Omental fat pad (tissue), 4 donors: ENCODE measurements at places on chromosomes 12 and 14.

- DNase-seq, result no peak
Observed at GRCh38 chr12:119440803-119441360, 106.4 kb downstream of the CCDC60 start.

DNA sequence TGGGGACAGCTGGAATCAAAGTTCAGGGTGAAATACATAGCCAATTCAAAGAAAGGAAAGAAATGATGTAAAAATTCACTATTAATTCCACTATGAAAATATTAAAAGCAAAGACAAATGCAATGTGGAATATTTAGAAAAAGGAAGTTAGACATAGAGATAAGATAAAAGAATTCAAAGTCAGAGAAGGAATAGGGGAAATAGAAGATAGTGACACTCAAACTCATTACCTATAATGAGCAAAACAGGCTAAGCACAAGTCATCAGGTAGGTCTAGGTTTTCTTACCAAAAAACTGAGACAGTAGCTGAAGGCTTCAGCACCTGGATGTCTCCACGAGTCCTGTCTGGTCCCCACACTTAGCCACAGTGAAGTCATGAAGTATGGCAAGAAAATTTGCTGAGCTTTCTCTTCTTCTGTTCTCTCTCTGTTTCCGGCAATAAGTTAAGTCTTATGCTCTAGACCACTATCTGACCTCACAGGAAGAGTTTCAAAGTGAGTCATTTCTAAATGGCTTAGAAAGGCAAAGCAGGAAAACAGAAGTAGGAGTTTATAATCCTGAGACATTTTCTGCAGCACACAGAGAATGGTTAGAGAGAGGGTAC lies at the start of gene C3AR1:
Gene C3AR1 (minus strand): TSS at position 369 of the 604 bp plus-strand sequence. CDS start 6,174 bp downstream, outside the sequence.
- DNase-seq, result no peak

GRCh38 chr14:88599326-88599725 lies 36.5 kb downstream of the ZC3H14 start:
- no peak for DNase-seq

- DNase-seq, result no peak
Observed at GRCh38 chr14:53603994-53604393, 352.6 kb downstream of the BMP4 start.

- no peak for DNase-seq
Observed at GRCh38 chr12:14849661-14850060, 6.3 kb upstream of the ART4 start.

- no peak for DNase-seq
Observed at GRCh38 chr14:68088451-68088854, 268.9 kb downstream of the RAD51B start.
